ENCODE measurements at places on chromosomes 6 and 20. TPM values are rescaled to one million over a fixed set of nuclear protein-coding genes. Genes with fewer than 3 reads are reported as not detected.

MYCT1 gene
- 7.9 TPM for total RNA-seq

OXT gene
- not detected for total RNA-seq

PRSS35 gene
- total RNA-seq, result 1.2 TPM

ABHD16A gene
- total RNA-seq, result 49.8 TPM

HLA-DPB1 gene
- 55.3 TPM for total RNA-seq

GNAS-AS1 gene
- total RNA-seq, result 0.19 TPM

DDO gene
- total RNA-seq, result 3.6 TPM

ZC3H12D gene
- total RNA-seq, result 0.78 TPM

LCA5 gene
- 10.1 TPM for total RNA-seq

ZSCAN16 gene
- 4.4 TPM for total RNA-seq

IP6K3 gene
- 0.32 TPM for total RNA-seq

DDX27 gene
- total RNA-seq, result 32.5 TPM

PTK6 gene
- total RNA-seq, result 0.42 TPM

TREML1 gene
- not detected for total RNA-seq

SAPCD1 gene
- total RNA-seq, result not detected

SLC24A3 gene
- 6.5 TPM for total RNA-seq

ADTRP gene
- total RNA-seq, result 0.67 TPM

NMBR gene
- not detected for total RNA-seq

DTNBP1 gene
- 14.7 TPM for total RNA-seq

BACH2 gene
- 3.5 TPM for total RNA-seq

CFAP61 gene
- total RNA-seq, result 0.54 TPM

RAB44 gene
- total RNA-seq, result 0.89 TPM

FRMD1 gene
- total RNA-seq, result 0.10 TPM

HLA-DQB2 gene
- 1.1 TPM for total RNA-seq

CST2 gene
- total RNA-seq, result not detected

PRR18 gene
- total RNA-seq, result not detected

ZSCAN23 gene
- total RNA-seq, result 2.6 TPM

DAAM2 gene
- total RNA-seq, result 286 TPM

BPIFB2 gene
- total RNA-seq, result 0.13 TPM

ZSWIM3 gene
- 5.0 TPM for total RNA-seq

FERMT1 gene
- 0.16 TPM for total RNA-seq

PPP1R18 gene
- 55.9 TPM for total RNA-seq

DDX43 gene
- 7.9 TPM for total RNA-seq

HLA-DRB5 gene
- total RNA-seq, result 50.6 TPM

C4B gene
- total RNA-seq, result 45.6 TPM

TAPBP gene
- total RNA-seq, result 63.5 TPM

PRICKLE4 gene
- total RNA-seq, result 2.4 TPM

C6orf141 gene
- total RNA-seq, result 2.6 TPM

ATP6V1G2 gene
- total RNA-seq, result 5.7 TPM

RHAG gene
- 0.25 TPM for total RNA-seq

KCNK5 gene
- total RNA-seq, result 7.3 TPM

COL11A2 gene
- total RNA-seq, result 0.50 TPM

GPSM3 gene
- 0.93 TPM for total RNA-seq

BPI gene
- 0.47 TPM for total RNA-seq

BMP7 gene
- 1.2 TPM for total RNA-seq

LRRC73 gene
- not detected for total RNA-seq

Data from gastroesophageal sphincter (tissue), 4 donors.